ENCODE measurements at places on chromosomes 4 and X.

DNA sequence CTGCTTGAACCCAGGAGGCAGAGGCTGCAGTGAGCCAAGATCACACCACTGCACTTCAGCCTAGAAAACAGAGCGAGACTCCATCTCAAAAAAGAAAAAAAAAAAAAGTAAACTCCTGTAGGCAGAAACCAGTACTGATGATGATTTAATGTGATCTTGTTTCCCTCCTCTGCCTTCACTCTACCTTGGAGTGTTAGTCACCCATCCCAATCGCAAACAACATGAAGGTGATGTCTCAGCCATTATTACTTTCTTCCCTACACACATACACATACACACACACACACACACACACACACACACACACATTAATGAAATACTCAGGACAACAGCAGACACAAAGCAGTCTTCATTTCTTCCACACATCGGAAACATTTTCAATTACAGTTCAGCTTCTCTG is 15.6 kb downstream of the XKRX start:
- DNase-seq = no peak

DNA sequence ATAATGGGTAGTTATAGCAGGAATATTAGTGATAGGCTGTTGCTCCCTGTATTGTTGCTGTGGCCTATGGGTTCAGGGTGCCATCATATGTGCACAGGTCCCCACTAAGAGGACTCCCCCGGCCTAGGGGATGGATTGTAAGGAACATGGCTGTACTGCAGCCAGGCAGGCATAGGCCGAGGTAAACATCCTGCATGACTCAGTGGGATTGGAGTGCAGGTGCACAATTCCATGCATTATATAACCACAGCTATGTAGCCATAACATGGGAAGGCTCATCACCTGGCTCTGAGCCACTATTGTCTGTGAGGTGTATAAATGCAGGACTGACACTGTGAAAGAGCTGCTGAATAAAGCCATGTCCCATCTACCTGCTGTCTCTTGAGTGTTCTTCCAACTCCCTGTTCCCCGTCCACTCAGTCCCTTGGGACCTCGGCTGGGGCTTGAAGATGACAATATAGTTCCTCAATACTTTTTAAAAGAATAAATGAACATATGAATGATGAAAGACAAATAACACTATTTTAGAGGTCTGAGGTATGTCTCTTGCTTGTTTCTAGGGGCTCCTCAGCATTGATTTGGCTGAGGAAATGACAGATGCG is 425.2 kb downstream of the IDS start:
- DNase-seq = no peak

GRCh38 chr4:178480105-178480504 is 1037.9 kb upstream of the AGA start:
- DNase-seq = no peak

- DNase-seq = no peak
Measured at GRCh38 chr4:3858046-3858730, 92.0 kb downstream of the ADRA2C start.

DNA sequence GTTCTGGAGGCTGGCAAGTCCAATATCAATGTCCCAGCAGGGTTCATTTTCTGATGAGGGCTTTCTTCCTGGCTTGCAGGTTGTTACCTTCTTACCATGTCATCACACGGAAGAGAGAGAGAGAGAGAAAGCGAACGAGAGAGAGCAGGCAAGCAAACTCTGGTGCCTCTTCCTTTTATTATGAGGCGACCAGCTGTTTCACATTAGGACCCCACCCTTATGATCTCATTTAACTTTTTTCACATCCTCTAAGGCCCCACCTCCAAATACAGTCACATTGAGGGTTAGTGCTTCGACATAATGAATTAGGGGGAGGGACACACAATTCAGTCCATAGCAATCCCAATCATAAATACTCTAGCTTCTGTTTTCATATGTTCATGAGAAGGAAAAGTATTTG is 10.6 kb upstream of the GPR174 start:
- DNase-seq = no peak

- DNase-seq = no peak
Measured at GRCh38 chr4:73985528-73985852, 2.5 kb downstream of the PPBP start.

- no peak for DNase-seq
Measured at GRCh38 chr4:86972997-86973396, 38.2 kb downstream of the AFF1 start.

DNA sequence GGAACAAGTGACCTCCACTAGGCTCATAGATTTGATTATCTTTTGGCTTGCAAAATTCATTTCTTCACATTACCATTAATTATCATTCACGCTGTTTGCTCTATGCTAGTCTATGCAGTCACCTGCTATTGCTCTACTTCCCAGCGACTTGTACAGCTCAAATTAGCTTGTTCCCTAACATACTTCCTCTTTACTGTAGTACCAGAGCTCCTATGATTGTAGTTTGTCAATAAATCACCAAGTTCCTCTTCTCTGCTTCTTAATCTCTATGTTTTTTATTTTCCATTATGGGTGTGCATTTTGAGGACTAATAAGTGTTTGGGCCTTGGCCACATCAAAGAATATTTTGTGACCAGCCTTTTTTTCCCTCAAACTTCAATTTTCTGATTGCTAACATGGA is 6.2 kb upstream of the GSPT2 start:
- no peak for DNase-seq

GRCh38 chr4:71586087-71586763 is 197.7 kb downstream of the GC start:
- no peak for DNase-seq

GRCh38 chrX:476724-477075 is 90.0 kb upstream of the PPP2R3B start:
- no peak for DNase-seq

- no peak for DNase-seq
Measured at GRCh38 chrX:30935985-30936384, 46.9 kb upstream of the TAB3 start.

DNA sequence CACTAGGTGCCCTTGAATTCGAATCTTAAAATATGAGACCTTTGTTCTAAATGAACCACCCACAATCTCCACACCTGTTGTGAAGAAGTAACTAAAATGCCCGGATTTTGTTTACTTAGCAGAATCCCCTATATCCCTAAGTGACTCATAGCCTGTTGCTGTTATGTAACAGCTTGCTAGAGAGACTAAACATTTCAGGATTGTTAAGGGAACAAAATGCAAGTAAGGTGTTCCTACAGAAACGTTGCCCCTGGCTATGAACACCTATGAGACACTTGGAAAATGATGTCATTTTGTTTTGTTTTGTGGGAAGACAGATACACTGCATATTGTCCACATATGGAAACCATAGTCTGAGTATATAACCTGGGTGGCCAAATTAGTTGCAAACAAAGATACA is 24.2 kb upstream of the MXRA5 start:
- no peak for DNase-seq

GRCh38 chrX:9555354-9555753 is 90.5 kb downstream of the TBL1X start:
- no peak for DNase-seq

DNA sequence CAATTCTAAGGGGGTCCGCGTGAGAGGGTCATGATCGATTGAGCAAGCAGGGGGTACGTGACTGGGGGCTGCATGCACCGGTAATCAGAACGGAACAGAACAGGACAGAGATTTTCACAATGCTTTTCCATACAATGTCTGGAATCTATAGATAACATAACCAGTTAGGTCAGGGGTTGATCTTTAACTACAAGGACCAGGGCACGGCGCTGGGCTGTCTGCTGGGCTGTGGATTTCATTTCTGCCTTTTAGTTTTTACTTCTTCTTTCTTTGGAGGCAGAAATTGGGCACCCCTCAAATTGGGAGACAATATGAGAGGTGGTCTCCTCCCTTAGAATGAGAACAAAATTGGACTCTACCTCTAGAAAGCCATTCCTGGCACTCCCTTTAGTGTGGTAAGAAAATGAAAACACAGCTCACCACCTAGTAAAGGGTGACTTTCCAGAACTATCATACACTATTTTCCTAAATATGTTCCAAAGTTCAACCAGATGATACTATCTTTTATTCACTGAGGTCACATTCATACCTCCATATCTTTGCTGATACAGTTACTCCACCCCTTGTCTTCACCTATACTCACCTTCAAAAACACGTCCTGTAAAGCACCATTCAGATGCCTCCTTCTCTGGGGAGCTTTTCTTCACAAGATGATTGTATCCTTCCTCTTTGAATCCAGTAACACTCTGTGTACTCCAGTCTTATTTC is 1058.3 kb upstream of the SLIT2 start:
- no peak for DNase-seq

DNA sequence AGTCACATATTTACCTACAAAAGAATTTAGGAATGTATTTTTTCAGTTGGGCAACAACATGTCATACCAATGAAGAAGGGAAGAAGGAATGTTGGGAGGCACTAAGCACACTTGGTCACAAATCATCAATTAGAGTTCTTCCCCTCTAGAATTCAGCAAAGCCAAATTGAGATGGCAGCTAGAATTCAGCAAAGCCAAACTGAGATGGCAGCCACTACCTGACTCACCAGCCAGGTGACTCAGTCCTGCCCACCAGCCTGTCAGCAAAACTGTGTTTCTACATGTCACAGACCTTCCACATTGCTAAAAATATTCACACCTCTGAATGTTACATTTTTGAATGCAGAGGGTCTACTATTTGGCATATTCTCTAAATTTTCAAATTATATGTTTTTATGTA is 63.2 kb upstream of the NOCT start:
- no peak for DNase-seq

GRCh38 chr4:101885574-101885973 is 95.0 kb downstream of the BANK1 start:
- DNase-seq = no peak

DNA sequence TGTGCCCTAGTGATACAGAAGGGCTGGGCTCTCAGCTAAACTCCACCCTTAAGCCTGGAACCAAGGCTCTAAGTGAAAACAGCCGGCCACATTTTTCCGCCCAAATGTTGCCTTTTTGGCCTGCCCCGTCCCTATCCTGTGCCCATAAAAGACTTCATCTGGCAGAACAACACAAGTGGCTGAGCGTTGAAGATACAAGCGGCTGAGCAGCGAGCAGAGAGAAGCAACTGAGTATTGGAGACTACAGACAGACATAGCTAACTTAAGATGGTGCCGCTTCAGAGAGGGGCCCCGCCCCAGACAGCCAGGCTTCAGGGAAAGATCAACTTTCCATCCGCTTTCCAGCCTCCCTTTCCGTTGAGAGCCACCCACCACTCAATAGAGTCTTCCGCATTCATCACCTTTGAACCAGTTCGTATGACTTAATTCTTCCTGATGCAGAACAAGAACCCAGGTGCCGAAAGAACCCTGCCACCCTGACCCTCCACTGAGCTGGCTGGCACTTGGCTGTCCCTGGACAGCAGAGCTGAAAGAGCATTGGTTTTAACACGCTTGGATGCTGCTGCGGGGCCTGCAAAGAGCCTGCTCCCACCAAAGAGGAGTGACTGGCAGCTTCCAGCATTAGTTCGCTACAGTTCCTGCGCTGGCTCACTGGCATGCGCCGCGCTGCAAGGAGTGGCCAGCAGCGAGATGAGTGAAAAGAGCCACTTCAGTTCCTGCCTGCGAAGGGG is 853.2 kb upstream of the INTU start:
- no peak for DNase-seq

DNA sequence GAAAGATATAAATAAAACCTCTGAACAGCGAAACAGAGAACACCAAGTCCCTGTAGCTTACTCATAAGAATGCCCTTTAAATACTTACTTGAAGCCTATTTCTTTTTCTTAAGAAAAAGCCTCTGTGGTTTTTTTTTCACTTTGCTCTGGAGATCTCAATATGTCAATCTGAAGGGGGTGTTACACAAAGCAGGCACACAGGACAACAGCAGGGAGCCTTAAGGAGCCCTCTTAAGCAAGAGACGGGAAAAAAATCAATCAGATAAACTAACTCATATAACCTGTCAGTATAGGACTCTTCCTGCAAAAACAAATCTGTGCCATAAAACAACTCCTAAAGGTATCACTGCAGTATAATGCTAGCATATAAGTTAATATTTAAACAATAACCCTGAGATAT is 611.1 kb upstream of the ATOH1 start:
- no peak for DNase-seq

- DNase-seq = no peak
Measured at GRCh38 chrX:50942471-50942870, 31.9 kb downstream of the BMP15 start.

Measured in T-helper 2 cell treated with Interferon-gamma antibody and Interleukin-4, amounts not matched to agents 5 μg/mL and 100 μg/mL, for 36 hours (primary cell).